ENCODE measurements at places on chromosomes 16 and 17.
A peak's percentile ranks its signal among the peaks of the same experiment; 100 is the strongest.

GRCh38 chr17:4898351-4898750, 985 bp upstream of the C17orf107 start:
- DNase-seq, result no peak

DNA sequence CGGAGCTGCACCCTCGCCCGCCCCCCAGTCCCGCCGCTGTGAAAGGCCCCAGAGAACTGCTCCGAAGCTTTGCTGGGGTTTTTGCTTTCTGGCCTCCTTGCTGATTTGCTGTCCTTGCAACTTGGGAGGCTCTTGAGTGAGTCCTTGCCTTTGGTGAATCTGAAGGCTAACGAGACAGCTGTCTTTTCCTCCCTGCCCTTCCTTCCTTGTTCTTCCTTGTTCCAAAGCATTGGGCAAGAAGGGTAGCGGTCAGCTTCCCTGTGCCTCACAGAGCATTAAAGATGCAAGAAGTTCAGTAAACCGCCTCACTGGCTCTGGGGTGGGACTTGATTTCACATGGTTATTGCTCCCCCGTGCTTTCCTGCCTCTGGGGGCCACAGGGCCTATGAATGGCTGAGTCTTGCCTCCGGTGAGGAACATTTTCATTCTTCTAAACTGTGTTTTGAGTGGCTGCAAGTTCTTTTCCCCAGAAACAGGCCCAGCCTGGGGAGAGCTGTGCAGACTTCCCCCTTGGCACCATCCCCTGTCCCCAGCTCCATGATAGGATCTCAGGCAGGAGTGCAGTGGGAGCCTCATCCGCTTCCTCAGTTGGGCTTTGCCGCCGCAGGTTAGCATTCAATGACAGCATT, 1.4 kb downstream of the YPEL2 start:
- no peak for DNase-seq

DNA sequence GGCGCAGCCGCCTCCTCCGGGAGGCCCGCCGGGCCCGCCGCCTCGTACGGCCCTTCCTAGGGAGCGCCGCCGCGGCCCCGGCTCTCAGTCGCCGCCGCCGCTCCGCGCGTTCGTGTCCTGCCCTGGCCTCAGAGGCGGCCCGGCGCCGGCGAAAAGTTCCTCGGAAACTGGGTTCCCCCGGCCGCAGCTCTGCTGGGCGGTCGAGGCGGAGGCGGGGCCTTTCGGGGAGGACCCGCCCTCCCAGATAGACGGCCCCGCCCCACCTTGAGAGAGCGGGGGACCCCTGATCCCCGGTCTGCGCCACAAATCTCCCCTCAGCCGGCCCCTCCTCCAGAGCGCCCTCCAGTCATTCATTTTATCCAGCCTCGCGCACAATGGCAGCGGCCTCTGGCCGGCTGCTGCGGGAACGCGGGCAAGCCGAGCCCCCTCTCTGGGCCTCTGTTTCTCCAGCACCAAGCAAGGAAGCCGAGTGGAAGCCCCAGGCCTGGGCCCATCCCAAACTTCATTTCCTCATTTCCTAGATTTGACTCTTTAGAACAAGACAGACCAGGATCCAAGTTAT, at the start of gene SREBF1:
SREBF1 (minus strand) TSS at position 169 of the 562 bp plus-strand sequence. CDS start 169 bp downstream, outside the sequence.
- peak; percentile 81 for DNase-seq

- DNase-seq, result no peak
Measured at GRCh38 chr17:49572226-49572625, 3.4 kb upstream of the NXPH3 start.

DNA sequence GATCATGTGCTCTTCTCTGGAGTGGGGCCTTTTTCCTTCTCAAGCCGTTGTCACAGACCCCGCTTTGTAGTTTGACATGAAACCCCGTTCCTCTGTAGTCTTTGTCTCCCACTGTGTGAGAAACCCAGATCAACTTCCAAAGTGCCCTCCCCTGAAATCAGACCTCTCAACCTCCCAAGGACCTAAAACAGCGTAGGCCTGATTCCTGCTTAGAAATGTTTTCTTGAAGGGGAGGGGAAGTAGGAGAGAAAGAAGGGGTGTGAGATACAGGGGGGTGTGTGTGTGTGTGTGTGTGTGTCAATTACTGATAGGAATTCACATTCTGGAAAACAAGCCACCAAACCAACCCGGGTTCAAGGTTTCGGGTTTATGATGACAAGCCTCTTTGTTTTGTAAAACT, 1.4 kb downstream of the UBE2O start:
- DNase-seq, result no peak

GRCh38 chr16:23848958-23849357, 13.2 kb downstream of the PRKCB start:
- DNase-seq, result no peak

- DNase-seq, result no peak
Measured at GRCh38 chr17:4858882-4859260, 25.7 kb downstream of the MINK1 start.

- no peak for DNase-seq
Measured at GRCh38 chr16:68187505-68187904, 48.4 kb downstream of the ESRP2 start.

GRCh38 chr16:75192606-75193264, 14.2 kb downstream of the CTRB2 start:
- no peak for DNase-seq

DNA sequence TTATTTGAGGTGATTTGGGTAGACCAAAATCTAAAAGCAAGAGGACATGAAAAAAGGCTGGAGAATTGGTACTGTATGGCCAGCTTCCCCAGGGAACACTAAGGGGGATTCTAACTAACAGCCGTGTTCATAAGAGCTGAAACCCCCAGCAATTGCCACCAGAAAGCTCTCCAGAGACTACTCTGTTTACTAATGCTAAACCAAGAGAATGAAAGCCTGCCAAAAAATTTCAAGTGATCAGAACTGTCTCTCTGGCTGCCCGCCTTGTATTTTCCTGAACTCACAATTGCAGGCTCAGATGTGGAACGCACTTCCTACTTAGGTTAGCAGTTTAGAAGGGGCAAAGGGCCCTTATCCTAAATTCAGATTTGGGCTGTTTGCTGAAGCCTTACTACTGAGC, 24.1 kb downstream of the MYH10 start:
- no peak for DNase-seq

GRCh38 chr17:75920045-75920560, 15.4 kb upstream of the MRPL38 start:
- DNase-seq, result no peak

GRCh38 chr17:61177351-61177750, 222.3 kb upstream of the TBX2 start:
- no peak for DNase-seq

- no peak for DNase-seq
Measured at GRCh38 chr17:75769536-75769935, 4.5 kb upstream of the GALK1 start.

GRCh38 chr17:7354262-7354843, 603 bp upstream of the TMEM95 start:
- DNase-seq, result no peak

DNA sequence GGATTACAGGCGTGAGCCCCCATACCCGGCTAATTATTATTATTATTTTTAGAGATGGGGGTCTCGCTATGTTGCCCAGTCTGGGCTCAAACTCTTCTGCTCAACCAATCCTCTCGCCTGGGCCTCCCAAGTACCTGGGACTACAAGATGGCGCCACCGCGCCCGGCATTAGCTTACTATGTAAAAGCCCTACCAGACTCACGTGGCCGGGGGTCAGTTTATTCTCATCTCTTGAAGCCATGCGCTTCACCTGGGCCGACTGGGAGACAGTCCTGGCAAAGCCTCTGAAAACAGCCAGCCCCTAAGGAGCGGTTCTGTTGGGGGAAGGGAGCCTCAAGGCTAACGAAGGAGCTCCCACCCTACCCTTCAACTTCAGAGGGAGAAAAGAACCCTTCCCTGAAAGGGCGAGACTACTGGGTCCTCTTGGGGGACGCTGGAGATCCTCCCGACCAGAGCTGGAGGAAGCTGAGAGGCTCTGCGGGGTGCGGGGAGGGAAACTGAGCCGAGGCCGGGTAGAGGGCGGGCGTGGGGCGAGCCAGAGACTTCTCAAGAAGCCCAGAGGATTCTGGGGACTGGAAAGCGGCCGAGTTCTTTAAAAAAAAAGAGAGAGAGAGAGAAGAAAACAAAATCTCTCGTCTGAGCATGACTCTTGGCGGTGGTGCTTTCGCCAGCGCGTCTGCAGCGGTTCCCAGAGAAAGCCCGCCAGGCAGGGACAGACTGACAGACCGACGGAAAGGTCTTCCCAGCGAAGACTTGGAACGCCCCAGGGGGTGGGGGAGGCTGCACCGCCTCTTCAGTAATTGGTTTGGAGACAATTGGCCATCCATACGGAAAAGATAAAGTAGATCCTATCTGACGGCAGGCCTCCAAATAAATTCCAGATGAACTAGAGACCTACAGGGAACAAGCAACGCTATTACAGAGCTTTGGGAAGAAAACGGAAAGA, 5.6 kb upstream of the TUBG2 start:
- no peak for DNase-seq

DNA sequence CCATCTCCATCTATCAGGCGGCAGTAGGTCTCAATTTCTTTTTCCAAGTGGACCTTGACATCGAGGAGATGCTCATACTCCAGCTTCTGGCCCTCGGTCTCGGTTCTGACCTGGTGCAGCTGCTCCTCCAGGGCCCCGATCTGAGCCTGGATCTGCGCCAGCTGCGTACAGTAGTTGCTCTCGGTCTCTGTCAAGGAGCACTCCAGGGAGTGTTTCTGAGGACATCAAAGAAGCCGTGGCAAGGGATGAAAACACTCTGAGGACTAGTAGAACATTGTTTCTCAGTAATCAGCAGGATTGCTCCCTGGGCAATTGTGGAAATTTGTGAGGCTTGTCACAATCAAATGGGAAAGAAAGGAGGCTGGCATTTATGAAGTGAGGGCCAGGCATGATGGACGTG, 5.9 kb downstream of the KRT28 start:
- no peak for DNase-seq

DNA sequence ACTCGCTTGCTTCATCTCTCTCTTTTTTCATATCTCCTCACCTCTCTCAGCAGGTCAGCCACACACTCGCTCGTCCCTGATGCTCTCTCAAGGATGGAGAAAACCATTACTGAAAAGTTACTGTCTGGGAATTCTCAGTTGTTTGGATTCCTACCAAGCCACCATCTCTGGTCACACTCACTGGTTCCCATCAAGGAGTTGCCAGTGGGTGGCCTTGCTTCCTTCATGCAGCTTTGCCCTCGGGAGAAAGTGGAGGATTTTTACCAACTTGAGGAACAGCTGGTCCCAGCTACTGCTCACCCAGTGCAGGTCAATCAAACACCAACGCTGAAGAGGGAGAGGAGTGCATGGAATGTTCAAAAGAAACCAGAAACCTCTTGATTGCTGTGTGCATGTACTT, 25.3 kb downstream of the MEOX1 start:
- DNase-seq, result no peak

- DNase-seq, result no peak
Measured at GRCh38 chr16:50496990-50497389, 51.2 kb upstream of the NKD1 start.

DNA sequence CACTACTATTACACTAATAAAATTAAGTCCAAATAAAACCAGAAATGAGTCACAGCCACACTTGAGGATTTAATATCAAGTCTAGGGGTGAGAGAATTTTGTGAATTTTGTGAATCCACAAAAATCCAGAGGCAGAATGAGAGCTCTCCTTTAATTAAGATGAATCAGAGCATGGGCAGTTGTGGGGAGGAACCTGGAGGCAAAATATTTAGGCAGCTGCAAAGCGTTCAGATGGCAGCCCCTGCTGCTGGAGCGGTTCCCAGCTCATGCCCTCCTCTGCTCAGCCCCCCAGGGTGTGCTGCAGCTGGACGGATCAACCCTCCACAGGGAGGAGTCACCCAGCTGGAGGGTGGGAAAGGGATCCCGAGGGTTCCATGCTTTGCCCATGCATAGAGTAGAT, 43.4 kb upstream of the IRX6 start:
- no peak for DNase-seq

DNA sequence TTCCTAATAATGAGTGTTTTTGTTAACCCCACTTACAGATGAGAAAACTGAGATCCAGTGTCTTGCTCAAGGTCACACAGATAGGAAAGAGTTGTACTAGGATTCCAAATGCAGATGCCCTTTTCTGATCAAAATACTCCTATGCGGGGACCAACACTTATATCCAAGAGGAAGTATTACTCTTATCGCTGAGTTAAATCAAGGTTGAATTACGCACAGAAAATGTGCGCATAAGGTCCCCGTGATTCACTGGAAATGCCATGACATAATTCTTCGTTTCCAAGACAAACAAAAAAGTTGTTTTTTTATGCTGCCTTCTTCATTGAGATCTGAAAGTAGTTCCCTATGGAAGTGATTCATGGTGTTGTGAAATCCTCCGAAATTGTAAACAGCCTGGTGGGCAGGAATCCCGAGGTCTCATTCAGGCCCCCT, 463.8 kb upstream of the HSBP1 start:
- DNase-seq, result no peak

DNA sequence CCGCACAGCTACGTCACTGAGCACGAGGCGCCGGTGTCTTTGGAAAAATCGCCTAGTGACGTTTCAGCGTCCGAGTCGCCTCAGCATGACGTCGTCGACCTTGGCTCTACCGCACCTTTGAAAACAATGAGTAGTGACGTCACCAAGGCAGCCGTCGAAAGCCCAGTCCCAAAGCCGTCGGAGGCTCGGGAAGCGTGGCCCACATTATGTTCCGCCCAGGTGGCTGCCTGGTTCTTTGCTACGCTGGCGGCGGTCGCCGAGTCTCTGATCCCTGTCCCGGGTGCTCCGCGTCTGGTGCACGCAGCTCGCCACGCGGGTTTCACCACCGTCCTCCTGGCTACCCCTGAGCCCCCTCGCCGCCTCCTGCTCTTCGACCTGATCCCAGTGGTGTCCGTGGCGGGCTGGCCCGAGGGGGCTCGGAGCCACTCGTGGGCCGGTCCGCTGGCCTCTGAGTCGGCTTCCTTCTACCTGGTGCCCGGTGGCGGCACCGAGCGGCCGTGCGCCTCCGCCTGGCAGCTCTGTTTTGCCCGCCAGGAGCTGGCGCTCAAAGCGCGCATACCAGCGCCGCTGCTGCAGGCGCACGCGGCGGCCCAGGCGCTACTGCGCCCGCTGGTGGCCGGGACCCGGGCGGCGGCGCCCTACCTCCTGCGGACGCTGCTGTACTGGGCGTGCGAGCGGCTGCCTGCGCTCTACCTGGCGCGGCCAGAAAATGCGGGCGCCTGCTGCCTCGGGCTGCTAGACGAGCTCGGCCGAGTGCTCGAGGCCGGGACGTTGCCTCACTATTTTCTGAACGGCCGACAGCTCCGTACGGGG, 1.5 kb downstream of the TMEM102 start:
- DNase-seq, result peak; percentile 89

DNA sequence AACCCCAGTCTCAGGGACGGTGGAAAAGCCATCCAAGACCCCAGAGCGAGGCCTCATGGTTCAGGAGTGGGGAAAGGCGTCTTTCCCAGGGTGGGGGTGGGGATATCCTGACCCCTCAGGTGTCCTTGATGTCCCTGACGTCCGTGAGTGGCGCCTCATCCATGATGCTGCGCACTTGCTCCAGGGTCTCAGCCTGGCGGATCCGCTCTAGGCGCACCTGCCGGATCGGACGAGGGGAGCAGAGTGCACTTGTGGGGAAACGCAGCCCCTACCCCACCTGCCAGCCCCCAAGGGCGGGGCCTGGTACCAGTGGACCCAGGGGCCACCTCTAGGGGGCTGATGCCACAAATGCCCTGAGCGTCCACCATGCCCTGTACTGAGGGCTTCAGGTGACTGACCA, 20.2 kb downstream of the RABEP2 start:
- DNase-seq, result no peak

All from GM06990 (cell line).